ENCODE measurements at places on chromosomes 13 and 19.
A peak's percentile ranks its signal among the peaks of the same experiment; 100 is the strongest.

DNA sequence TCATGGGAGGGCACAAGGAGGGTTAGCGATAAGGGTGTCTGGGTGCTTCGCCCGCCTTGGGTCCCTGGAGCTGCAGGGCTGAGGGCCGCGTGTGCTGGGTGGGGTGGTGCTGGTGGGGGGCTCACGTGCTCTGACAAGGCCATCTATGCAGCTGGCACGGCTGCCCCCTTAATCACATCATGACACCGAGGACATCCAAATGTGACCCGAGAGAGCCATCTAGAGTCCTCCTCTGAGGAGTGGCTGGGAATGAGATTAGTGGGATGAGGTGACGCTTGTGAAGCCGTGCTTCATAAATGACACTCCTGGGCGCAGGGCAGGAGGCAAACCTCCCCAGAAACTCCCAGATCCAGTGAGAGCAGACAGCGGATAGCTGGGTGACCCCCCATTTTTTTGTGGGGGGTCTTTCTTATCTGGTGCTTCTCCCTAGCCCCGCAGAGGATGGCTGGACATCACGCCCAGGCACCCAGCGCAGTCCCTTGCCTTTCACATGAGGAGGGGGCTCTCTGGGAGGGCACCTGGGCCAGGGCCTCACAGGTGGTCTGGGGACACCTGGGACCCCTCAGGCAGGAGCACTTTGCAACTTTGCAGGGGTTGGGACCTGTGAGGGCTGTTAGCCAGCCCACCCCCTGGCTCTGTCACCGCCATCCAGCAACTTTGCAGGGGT lies 6.6 kb downstream of the FZR1 start:
- DNase-seq: no peak

- no peak for DNase-seq
Measured at GRCh38 chr13:105918842-105919741, 616.4 kb downstream of the EFNB2 start.

GRCh38 chr19:52397310-52398080 lies at the start of gene ZNF528:
Gene ZNF528, plus strand, starts transcription at chr19:52397849. Its CDS starts 4,165 bp downstream, at chr19:52402014.
- peak; percentile 68 for DNase-seq

DNA sequence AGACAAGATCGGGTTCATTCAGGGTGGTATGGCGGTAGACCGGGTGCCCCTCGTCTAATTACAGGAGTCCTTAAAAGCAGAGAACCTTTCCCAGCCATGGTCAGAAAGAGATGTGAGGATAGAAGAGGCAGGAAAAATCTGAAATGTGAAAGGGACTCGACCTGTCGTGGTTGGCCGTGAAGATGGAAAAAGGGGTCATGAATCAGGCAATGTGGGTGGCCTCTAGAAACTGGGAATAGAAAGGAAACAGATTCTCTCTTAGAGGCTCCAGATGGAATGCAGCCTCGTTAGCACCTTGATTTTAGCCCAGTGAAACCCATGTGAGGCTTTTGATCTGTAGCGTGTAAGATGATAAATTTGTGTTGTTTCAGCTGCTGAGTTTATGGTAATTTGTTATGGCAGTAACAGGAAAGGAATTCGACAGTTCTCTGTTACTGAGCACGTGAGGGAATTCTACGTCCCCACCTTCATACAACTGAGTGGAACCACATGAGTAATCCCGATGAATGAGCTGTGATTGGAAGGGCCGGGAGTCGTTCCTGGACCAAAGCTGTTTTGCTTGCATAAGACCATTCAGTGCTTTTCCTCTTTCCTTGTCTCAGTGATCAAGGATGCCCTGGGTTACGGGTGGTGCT lies 11.0 kb upstream of the CA11 start:
- DNase-seq: no peak

- no peak for DNase-seq
Measured at GRCh38 chr13:93788456-93788855, 561.8 kb downstream of the GPC6 start.

GRCh38 chr19:39915101-39915847 lies 19.2 kb downstream of the FCGBP start:
- no peak for DNase-seq

DNA sequence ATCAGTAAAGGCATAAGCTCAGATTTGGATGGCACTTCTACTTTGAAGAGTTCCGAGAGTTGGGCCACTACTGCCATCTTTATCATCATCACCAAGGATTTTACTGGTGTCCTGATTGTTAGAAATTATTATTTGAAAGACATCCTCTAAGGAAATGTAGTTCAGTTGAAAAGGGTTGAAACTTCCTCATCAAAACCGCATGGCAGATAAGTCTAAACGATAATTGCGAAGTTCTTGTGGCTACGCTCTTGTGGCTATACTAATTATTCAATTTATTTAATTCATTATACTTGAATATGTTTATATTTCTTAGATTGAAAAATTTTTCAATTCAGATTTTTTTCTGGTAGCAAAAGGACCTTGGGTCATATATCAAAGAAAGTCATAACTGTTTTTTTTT lies 22.4 kb downstream of the TNFRSF19 start:
- peak; percentile 62 for DNase-seq
